Renal pelvis (tissue), 12 donors: ENCODE measurements at places on chromosomes 12 and 14. TPM values are rescaled to one million over a fixed set of nuclear protein-coding genes. Genes with fewer than 3 reads are reported as not detected.

Gene NAV3
- polyA plus RNA-seq: 8.0 TPM

Gene CRIP1
- 28.8 TPM for polyA plus RNA-seq

Gene PUS1
- 25.1 TPM for polyA plus RNA-seq

Gene CLEC2A
- not detected for polyA plus RNA-seq

Gene SIX1
- 8.4 TPM for polyA plus RNA-seq

Gene JAG2
- 8.7 TPM for polyA plus RNA-seq

Gene KLC1
- 146 TPM for polyA plus RNA-seq

Gene MIPOL1
- 8.8 TPM for polyA plus RNA-seq

Gene BDKRB1
- 0.73 TPM for polyA plus RNA-seq

Gene STAC3
- polyA plus RNA-seq: 9.6 TPM
